T-cell (primary cell): ENCODE measurements at places on chromosomes 6 and 20.

DNA sequence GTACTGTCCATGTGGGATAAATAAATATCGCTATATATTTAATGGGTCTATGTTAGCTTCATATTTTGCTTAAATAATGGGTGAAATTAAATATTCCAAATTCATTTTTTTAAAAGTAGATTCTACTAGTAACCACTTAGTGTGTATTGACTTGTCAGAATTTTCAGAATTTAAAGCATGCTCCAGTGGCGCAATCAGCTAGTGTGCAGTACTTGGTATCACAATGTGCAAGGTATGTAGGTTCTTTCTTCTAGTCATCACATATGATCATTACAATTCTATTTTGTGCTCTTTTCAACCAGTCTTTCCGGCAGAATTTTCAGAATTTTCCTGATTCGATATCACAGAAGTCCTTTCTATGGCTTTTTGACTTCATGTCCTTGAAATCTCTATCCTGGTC lies 32.6 kb downstream of the PDE7B start:
- DNase-seq = no peak

DNA sequence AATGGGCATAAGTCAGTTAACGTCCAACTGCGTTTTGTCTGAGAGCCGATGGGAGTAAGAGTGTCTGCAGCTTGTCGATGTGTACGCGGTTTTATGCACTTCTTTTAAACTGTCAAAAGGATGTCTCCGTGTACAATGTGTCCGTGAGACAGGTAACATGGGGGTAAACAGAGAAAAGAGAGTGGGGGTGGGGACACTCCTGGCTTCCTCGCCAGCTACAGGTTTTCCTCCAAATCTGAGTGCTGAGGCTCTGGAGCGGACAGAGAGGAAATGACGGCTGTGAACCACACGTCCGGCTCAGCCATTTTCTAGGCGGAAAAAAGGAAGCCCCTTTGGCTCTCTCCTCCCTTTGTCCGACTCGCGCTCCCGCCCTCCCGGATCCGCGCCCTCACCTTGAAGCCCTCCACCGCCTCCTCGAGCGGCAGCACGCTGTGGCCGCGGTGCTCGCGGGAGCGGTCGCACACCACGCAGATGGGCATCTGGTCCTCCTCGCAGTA lies 916 bp downstream of the TRIM27 start:
- DNase-seq = no peak

- DNase-seq = no peak
Measured at GRCh38 chr20:10540636-10541493, 105.8 kb downstream of the SLX4IP start.

- DNase-seq = no peak
Measured at GRCh38 chr6:154937306-154938220, 57.6 kb upstream of the TIAM2 start.

DNA sequence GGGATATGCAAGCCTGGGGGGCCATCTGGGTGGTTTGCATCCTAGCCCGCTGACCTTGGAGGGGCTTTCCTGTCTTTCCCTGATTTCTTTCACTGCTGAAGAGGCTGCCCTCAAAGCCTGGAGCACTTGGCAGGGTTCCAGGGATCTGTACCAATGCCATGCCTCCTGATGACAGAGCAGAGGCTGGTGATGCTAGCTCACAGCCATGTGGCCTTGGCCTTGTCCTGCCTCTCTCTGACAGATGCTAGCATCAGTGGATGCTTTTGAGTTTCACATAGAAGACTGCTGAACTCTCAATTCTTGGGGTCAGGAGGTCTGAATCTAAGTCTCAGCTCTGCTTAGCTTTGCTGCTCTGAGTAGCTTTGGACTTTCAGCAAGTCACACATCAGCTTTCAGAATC lies 21.9 kb upstream of the RREB1 start:
- no peak for DNase-seq

DNA sequence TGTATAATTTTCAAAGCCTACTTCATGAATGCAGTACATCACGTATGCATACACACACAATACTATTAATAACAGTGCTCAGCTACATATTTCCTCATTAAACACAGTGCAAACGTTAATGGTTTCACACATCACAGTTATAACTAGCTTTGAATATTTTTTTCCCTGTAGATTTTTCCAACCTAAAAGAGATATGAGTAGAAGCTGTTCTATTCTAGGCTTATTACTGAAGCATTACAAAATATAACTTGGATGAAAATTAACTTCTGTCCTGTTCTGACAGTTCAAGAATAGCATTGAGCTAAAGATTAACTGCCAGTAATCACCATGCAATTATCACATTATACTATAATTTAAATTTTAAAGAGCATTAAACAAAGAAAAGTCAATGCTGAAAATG lies 6.2 kb downstream of the LMBRD1 start:
- no peak for DNase-seq

DNA sequence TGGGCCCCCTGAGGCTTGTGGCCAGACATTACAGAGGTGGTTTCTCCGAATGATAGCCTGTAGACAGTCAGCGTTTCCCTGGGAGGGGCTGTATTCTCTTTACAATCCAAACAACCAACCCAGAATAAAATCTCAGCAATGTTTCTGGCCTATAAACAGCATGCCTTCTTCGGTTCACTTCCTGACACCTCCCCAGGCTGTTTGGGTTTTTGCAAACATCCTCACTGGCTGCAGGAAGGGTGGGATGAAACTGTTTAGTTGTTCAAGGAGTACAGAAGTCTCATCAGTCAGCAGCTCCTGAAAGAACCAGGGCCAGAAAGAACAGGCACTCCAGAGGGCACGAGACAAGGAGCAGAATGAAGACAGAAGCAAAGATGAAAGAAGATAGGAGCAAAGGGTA lies 350.0 kb downstream of the QKI start:
- DNase-seq = no peak

DNA sequence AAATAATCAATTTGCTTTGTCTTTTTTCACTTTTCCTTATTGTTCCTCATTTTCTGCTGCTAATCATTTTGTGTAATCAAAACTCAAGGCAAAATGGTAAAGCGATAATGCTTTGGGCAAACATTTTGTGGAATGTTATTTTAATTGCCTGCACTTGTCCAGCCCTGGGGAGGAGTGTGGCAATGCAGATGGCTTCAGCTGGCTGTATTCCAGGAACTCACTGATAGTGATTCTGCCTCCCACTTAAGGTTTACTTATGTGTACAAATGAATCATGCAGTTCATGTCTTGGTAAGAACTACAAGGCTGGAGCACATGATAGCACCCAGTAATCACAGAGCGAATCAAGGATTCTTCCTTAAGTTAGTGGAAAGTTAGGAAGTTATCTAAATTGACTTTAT lies 107.8 kb downstream of the COL19A1 start:
- DNase-seq = no peak

DNA sequence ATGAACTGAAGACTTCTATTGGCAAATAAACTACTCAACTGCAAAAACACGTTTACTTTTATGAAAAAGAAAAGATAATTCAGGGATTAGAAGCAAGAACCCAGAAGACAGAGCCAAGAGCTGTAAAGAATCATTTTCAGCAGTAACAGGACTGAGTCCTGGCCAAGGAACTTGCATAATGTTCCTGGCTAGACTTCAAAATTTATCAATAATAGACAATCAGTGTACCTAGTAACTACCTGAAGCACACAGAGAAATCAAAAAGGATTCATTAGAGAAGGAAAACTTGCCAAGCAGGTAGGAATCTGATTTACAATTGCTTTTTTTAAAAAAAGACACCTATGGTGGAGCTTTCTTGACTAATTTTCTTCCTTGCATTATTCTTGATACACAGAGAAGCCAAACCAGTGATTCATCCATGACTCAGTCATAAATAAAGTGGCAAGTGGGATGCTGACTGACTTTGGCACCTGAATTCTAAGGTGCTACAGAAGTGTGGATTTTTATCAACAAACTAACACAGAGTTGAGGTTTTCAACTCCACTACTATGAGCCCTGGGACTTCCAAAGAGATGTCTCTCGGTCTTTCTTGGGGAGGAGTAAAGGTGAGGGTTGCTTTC lies 281.3 kb downstream of the BMP7 start:
- no peak for DNase-seq

DNA sequence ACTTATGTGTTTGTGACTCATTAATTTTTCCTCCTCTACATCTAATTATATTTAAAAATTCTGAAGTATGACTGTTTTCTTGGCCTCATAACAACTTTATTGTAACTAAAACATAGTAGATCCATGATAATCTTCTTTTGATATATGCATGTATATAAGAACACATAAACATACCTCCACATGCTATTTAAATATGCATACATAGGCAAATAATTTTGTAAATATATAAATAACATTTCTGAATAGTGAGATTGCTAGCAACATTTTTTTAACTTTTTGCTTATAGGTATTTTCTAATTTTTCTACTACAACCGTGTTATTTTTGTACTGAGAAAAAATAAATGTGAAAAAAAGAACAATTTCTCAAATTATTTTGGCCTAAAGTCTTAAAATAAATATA lies 627.6 kb downstream of the HTR1B start:
- no peak for DNase-seq

GRCh38 chr6:127279815-127280214 lies 13.2 kb downstream of the RNF146 start:
- no peak for DNase-seq

DNA sequence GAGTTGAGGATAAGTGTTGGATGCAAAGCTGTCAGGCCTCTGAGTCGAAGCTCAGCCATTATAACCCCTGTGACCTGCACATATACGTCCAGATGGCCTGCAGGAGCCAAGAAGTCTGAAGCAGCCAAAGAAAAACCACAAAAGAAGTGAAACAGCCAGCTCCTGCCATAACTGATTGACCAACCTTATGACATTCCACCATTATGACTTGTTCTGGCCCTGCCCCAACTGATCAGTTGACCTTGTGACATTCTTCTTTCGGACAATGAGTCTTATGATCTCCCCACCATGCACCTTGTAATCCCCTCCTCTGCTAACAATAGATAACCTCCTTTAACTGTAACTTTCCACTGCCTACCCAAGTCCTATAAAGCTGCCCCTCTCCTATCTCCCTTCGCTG lies 133.7 kb upstream of the AGPAT4 start:
- no peak for DNase-seq

GRCh38 chr6:45808917-45809316 lies 206.7 kb downstream of the CLIC5 start:
- DNase-seq = no peak

DNA sequence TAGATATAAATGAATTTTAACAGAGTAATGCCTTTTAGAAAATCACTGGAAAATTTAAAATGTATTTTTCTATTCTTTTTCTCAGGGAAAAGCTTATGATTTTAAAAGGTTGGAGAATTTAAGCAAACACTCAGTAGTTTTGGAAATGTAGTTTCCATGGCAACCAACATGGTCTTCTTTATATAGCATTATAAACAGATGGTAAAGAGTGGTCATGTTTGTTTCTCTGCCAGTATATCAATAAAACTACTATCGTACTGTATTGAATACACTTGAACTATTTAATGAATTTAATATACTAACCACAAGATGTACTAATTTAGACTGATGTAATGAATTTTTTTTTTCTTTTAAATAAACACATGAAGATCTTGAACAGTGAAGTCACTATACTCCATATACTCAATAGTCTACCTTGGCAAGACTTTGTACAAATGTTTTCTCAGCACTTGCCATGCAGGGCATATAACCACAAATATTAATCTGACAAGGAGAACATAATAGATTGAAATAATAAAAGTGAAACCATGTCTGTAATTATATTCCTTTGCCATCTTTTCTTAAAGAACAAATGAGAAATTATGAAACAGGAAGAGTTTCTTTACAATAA lies 105.5 kb downstream of the PDSS2 start:
- no peak for DNase-seq

- no peak for DNase-seq
Measured at GRCh38 chr6:84805145-84805544, 40.7 kb upstream of the TBX18 start.

DNA sequence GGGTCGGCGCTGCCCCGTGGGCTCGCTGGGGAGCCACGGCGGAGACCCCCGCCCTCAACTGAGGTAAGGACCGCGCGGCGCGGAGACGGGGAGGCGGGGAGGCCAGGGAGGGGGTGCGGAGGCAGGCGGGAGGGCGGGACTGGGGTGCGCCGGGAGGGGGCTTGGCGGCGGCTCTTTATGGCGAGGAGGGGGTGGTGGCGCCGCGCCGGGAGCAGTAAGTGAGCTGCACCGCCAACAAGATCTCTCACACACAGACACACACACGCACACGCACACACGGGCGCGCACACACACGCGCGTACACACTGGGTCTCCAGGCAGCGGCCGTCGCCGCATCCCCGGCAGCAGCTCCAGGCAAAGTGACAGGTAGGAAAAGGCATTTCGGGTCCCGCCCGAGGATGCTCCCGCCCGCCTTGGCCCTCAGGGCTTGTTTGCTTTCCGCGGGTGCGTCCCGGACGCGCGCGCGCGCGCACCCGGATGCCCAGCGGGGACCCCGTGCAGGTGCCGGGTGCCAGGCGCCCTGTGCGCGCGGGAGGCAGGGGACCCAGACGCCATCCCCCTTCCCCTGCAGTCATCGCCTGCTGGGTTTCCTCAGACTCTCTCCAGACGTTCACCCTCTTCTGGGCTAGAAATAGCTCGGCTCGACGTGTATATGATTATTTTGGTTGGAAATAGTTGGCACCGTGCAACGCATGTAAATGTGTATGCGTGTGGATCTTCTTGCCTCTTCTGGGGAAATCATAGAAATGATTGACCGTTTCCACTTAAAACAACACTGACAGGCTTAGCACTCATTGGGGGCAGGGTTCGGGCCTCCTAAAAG lies at the start of gene PLCB4:
PLCB4 (plus strand) TSS at position 247 of the 823 bp plus-strand sequence. CDS start 238,728 bp downstream, outside the sequence.
- no peak for DNase-seq

DNA sequence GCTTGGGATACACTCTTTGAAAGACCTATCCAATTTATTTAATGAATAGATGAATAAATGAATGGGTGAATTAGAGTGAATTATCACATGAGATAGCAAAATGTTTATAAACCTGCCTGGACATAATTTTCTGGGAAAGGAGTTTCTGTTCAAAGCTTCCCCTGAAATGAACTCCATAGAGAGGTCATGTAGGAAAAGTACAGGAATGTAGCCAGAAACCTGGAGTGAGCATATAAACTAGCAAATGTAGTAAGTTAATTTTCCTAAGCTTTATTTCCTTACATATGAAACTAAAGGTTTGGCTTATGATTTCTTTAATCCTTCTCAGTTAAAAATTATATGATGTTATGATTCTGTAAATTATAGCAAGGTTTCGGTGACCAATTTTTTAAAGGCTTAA lies 380.3 kb upstream of the RSPO3 start:
- DNase-seq = no peak

DNA sequence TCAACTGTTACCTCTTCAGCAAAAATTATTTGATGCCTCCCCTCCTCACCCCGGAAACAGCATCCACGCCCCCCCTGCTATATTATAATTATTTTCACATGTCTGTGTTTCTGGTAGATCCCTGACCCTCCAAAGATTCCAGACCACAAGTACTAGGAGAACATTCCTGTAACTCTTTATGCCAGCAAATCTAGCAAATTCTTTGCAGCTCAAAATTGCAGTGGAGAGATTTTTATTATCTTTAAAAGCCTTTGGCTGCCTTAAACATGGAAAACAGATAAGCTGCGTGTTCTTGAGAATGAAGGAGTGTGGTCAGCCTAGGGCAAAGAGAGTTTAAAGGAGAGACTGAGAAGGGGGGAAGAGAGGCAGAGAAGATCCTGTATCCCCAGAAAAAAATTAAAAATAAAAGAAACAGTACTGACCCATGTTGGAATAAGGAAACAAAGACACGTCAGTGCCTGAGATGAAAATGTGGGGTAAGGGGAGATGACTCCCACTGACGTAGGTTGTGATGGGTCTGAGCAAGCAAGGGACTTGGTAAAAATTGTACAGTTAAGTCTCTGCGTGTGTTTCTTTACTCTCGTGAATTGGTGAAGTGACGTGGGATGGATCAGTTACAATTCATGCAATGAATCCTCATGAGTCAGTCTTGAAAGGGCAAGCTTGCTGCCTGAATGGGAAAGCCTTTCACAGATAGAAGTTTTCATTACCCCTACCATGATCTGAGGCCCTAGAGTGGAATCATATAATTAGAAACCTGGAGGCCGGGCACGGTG lies 8.3 kb downstream of the ID4 start:
- no peak for DNase-seq
